Activated CD4-positive, alpha-beta T cell treated with anti-CD3 and anti-CD28 coated beads, Interleukin-2, amount 50 U/mL, for 1 hour (primary cell): ENCODE measurements at places on chromosomes 12 and 14.
A peak's percentile ranks its signal among the peaks of the same experiment; 100 is the strongest.

GRCh38 chr14:91888641-91889476 is 21.5 kb upstream of the TC2N start:
- no peak for DNase-seq

- DNase-seq: no peak
These were observed 24.1 kb downstream of the MDGA2 start for GRCh38 chr14:47651337-47651736.

GRCh38 chr14:81453166-81453766 is 53.1 kb upstream of the STON2 start:
- DNase-seq: peak; percentile 41

DNA sequence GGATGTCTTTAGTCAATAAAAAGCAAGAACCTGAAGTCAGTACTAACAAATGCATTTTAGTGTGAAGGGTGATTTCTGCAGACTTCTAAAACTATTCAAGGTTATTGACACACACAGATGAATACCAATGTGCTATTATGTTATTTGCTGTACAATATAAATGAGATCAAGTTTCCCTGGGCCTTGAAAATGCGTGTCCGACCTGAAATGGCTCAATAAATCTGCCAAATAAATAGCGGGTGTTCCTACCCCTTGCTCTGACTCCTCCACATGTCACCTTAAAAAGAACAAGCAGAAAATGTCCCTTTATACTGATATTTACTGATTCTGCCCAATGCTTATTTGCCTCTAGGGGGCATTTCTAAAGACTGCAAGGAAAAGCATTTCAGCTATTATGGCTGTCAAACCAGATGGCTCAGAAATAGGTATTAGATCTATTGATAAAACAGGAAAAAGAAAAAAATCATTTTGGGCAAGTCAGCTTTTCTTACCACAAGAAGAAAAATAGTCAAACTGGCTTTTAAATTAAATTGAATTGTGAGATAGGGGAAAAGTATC is 367.3 kb upstream of the KITLG start:
- no peak for DNase-seq

DNA sequence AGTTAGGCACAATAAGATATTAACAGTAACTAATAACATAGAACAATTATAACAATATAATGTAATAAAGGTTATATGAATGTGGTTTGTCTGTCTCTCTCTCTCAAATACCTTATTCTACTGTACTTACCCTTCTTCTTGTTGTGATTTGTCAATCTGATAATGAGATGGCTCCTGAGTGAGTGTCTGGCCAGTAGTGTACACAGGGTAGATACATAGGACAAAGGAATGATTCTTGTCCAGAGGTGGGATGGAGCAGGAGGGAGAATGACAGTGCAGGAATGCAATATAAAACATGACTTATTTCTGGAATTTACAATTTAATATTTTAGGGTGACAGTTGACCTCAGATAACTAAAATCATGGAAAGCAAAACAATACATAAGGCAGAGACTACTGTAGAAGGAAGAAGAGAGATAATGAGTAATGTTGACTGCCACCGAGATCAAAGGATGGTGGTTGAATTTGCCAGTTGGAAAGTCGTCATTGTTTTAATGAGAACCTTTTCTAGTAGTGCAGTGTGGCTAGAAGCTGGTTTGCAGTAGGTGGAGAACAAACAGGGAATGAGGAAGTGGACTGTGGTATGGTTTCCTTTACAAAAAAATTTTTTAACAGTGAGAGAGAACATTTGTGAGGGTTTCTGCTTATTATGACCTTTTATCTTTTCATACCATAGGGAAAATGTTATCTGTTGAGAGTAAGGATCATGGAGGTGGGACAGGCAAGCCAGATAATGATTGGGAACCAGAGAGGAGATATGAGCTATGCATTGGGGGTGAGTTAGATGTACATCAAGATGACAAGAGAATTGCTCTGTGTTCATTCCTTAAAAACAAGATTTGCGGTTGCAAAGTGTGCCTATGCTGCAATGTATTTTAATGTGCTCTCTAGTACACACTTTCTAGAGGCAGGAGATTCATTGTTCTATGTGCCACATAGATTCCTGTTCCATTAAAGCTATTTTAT is 458.3 kb downstream of the BTG1 start:
- no peak for DNase-seq

GRCh38 chr14:52399921-52400595 is 85.9 kb downstream of the PTGER2 start:
- no peak for DNase-seq

GRCh38 chr14:86999036-86999435 is 993.9 kb downstream of the GALC start:
- DNase-seq: no peak

GRCh38 chr14:69299286-69300035 is 39.5 kb downstream of the GALNT16 start:
- no peak for DNase-seq

- DNase-seq: no peak
These were observed 68.6 kb downstream of the EP400 start for GRCh38 chr12:132018193-132018916.

DNA sequence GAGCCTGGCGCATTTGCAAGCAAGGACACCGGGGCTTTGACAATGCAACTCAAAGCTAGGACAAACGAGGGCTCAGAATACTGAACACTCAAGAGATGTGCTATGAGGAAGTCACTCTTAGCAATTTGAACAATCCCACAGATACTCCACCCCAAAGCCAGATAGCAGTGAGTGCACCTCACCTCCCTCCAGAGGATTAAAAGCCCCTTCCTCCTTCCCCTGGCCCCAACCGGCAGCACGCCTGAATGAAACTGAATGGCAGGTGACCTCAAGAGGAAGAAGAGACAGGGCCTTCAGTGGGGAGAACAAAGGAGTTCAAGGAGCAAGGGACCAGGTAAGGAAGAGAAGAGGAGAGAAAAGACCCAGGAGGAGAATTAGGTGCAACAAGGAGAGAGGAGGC is 1.9 kb upstream of the KRT78 start:
- DNase-seq: no peak

DNA sequence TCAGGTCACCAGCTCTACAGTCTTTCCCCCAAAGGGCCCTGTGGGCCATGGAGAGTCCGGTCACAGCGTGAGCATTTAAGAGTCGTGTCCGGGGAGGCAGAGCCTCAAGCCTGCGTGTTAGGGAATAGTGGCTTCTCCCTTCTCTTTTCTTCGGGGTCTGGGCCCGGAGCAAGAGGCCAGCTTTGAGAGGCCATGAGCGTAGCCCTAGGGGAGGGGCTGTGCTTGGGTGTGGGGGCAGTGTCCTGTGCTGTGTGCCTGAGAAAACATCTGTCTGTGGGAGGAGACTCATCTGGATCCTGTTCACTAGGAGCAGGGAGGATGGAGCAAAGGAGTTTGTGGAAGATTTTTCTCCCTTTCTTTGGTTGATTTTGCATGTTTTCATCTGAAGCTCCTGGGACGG is 5.3 kb downstream of the LRP1-AS start:
- DNase-seq: no peak

GRCh38 chr12:41103614-41104013 is 84.5 kb upstream of the PDZRN4 start:
- DNase-seq: no peak

DNA sequence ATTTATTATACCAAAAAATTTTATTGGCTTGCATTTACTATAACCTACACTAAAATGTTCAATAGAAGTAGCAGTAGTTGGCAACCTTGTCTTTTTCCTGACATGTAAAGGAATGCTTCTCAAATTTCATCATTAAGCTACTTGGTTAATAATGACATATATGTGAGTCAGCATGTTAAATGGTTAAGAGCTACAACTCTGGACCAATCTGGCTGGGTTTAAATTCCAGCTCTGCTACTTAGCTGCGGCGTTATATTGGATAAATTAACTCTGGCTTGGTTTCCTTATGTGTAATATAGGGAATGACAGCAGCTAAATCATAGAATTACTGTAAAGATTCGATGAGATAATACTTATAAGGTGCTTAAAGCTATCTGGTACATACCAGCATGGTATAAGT is 53.7 kb upstream of the OTOGL start:
- DNase-seq: no peak

GRCh38 chr12:79547044-79547734 is 143.6 kb downstream of the PAWR start:
- no peak for DNase-seq

DNA sequence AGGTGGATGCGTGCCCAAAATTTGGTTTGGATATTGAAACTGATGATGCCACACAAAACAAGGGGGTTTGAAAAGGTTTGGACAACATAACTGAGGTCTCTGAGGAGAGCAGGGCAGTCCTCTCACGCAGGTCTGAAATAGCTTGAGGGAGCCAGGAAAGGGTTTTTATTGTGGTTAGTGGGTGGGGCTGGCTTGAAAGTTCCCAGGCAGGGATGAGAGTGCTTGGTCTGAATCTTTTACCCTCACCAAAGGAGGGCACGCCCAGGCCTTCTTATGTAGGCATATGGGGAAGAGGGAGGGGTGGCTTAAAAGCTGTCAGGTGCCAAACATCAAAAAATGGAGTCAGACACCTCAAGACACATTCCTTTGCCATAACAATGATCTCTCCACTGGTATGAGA is 493.1 kb upstream of the CCDC196 start:
- no peak for DNase-seq

DNA sequence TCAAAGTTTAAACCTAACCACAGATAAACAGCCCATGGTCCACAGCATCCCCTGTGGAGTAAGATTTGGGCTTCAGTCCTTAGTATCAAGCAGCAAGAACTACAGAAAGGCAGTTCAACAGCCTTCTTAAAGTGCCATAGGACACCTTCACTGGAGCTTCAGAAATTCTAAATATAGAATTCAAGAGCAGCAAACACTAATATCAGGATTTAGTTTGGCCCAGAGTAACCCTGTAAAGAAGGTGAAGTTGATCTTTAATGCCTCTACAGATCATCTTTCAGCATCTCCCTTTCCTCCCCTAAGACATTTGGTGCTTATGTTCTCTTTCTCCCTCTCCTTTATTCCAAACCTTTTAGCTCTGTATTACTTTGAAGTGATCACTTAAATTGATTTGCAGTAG is 59.5 kb upstream of the ARHGAP5 start:
- no peak for DNase-seq
